ENCODE measurements at places on chromosomes 13 and 19.

DNA sequence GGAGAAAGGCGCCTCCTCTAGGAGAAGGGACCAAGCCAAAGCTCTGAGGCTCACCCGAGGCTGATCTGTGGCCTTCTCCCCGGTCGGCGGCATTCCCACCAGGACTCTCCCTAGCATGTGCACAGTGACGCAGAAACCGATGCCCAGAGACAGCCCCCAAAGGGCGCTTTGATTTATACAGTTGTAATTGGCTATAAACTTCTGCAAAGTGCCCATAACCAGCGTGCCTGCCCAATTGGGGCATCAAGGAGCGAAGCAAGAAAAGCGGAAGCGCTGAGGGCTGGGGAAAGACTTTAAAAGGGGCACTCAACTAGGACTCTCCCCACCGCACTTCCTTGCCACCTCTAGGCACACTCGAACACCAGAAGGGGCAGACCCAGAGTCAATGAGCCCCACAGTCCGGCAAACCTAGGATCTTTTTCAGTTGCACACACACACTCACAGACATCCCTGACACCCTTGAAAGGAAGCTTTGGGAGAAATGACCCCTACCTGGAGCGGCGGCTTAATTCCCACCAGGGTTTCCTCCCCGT is 1.8 kb downstream of the CDX2 start:
- no peak for DNase-seq

- DNase-seq: no peak
These were observed 1551.8 kb downstream of the SLITRK1 start for GRCh38 chr13:82330499-82330898.

DNA sequence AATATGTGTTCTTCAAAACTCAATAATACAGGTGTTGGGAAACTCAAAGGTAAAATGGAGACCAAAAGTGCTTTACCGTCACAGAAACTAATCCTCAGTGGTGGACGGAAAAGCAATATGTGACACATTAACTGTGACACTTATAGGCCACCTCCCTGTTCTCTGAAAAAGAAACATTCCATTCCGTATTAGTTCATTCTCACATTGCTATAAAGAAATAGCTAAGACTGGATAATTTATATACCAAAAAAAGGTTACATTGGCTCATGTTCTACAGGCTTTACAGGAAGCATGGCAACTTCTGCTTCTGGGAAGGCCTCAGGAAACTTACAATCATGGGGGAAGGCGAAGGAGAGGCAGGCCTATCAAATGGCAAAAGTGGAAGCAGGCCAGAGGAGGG is 435.3 kb upstream of the HTR2A start:
- DNase-seq: no peak

DNA sequence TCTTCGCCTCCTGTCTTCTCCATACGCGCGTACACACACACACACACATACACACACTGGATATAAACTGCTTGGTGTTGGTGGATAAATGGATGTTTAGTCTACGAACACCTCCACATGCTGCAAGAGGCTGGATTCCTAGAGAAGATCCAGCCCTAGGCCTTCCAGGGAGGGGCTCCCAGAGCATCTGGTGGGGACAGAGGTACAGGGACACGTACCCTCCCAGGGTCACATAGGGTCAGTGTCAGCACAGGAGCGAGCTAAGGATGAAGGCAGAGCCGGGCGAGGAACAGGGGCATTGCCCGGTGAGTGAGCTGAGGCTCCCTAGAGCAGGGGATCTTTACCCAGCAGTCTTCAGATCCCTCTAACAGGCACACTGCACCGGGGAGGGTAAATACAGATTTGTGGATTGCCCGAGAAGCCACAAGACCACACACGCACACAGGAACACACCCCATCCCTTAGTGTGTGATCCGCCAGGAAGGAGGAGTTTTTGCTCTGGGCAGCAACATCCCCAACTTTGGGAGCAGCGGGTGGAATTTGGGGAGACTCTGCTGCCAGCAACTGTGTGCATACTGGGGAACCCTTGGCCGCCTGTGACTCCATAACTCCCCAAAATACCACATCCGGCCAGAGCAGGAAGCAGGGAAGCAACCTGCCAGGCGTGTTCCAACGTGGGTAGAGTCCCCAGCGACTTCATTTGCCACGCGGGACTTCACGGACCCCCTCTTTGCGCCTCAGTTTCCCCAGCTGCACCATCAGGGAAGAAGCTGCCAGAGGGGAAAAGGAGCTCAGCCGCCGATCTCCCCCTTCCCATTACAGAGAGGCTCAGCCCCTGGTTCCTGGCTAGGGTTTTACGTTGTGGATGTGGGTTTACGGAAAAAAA is 5.8 kb upstream of the TLE2 start:
- peak; percentile 26 for DNase-seq

DNA sequence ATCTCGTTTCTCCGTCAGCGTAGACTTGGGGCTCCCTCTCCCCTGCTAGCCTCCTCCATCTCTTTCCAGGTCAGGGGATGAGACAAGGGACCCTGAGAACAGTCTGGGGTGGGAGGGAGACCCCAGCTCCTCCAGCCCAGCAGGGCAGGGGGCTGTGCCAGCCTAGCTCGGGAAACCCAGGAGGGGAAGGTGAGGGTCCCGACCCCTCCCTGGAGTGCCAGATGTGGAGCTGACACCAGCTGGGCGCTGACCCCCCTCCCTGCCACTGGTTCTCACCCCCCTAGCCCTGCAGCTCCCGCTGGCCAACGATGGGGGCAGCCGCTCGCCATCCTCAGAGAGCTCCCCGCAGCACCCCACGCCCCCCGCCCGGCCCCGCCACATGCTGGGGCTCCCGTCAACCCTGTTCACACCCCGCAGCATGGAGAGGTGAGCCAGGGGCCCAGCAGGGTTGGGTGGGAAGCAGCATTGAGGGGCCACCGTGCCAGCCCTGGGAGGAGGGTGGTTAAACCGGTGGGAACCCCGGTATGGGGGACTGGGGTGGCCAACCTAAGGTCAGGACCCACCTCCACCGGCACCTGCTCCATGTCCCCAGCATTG is 5.1 kb upstream of the TGFBR3L start:
- DNase-seq: no peak

DNA sequence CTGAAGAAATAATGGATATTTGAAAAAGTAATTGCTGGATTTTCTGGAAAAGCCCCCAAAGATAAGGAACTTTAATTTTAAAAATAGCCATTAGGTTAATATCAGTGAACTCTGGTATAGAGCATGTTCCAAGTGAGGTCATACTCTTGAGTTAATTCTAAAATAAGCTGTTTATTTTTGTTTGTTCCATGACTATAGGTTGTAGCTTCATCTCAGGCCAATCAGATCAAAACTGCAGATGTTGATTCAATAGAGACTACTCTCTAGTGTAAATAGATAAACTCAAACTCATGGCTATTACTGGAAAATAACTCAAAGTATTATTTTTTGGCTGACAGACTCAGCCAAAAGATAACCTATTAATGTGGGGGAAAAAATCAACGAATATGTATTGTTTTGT is 815.1 kb downstream of the DIAPH3 start:
- DNase-seq: no peak

GRCh38 chr19:11763611-11764010 is 3.2 kb upstream of the ZNF441 start:
- no peak for DNase-seq
